T-cell (primary cell): ENCODE measurements at places on chromosomes 12 and 14.

DNA sequence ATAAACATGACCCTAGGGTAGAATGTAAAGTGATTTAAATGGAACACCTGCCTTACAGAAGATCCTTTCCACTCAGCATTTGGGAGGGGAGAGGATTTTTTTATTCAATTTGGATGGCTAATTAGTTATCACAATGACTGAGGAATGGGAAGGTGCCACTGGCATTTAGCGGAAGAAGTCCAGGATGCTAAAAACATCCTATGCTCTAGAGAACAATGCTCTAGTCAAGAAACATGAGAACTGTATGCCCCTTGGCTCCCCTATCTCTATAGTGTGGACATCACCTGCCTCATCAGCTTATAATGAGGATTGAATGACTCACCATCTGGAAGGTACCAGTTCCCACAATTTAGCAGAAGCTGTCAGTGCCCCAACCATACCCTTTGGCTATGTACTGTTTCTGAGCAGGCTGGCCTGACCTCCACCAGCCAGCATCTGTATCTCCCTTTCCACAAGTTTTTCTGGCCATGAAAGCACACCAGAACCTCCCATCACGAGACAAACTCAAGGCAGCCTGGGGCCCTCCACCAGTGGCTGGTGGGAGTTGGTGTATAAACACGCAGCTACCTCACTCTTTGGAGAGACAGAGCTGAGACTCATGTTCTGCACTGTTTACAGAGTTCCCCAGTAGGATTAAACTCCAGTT is 109.7 kb upstream of the VASH1 start:
- no peak for DNase-seq

DNA sequence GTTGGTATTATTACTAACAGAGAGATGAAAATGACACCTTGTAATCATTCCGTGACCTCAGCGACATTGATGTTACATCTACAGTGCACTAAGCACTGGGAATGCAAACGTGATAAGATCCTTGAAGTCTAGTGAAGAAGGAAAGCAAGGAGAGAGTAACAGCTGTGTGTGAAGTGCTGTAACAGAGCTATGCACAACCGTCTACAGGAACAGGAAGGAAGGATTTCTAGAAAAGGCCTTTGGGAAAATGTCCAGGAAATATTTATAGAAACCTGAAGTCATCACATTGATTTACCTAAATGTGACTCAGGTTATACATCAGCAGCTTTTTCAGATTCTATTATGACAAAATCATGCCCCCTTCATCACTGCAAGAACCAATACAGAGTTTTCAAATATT is 304.2 kb upstream of the AMIGO2 start:
- DNase-seq: no peak

- no peak for DNase-seq
Observed at GRCh38 chr14:99468836-99469592, 11.6 kb downstream of the SETD3 start.

GRCh38 chr12:31658471-31659086 is 909 bp upstream of the ETFBKMT start:
- no peak for DNase-seq

DNA sequence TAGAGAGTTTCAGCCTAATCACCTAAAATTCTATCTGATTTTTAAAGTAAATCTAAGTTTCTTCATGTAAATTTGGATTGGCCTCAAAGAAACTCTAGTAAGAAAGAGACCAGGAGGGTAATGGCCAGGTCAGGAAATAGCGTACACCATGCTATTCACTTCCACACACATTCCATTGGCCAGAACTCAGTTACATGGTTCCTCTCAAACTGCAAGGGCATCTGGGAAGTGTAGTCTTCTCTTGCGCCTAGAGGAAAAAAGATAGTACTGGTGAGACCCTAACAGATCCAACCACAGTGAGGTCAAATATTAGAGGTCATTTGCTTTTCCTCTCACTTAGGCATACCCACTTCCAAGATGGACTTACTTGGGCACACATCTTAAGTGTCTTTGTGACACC is 39.1 kb downstream of the MBIP start:
- no peak for DNase-seq

DNA sequence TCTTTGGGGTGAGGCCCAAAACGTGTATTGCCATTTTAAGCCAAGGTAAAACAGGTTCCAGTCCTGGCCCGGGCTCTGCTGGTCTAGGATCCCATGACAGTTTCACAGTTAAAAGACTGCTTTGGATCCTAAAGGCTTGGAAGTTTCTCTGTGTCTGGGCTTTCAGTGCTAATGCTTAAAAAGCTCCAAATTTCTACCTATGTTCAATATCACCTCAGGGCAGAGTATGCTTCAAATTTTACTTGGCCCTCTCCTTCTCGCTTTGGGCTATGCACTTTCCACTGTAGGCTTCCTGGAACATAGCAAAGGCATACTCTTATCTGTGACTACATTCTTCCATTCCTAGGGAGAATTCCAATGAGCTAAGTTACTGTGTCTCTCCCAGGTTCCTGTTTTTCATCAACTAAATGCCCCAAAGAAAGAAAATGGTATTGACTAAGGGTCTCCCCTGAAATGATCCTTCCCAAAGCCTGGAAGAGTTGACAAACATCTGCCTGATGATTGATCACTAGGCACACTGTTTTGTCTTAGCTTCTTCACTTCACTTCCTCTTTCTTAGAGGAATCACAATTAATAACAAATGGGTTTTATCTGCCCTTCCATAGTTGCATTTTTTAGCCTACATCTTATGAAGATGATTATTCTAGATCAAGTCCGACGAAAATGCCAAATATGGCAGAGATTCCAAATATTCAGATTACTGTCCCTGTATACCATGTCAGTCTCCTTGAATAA is 79.4 kb downstream of the TMTC2 start:
- DNase-seq: no peak

DNA sequence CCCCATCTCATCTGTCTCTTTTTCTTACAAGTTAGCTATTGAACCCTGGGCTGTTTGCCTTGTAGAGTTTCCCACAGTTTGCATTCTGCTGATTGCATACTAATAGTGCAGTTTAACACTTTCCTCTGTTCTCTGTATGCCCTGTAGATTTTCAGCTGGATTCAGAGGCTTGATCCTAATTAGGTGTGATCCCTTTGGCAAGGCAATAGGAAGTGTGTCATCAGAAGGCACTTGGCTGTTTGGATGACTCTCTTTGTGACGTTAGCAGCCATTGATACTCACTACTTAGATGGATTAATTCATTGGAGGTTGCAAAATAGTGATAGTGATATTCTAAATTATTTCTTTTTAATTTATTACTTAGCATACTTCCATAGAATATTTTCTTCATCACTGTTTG is 33.6 kb downstream of the FUT8 start:
- no peak for DNase-seq
